Activated CD4-positive, alpha-beta T cell treated with anti-CD3 and anti-CD28 coated beads for 4 hours (primary cell): ENCODE measurements at places on chromosomes 13 and 19.

DNA sequence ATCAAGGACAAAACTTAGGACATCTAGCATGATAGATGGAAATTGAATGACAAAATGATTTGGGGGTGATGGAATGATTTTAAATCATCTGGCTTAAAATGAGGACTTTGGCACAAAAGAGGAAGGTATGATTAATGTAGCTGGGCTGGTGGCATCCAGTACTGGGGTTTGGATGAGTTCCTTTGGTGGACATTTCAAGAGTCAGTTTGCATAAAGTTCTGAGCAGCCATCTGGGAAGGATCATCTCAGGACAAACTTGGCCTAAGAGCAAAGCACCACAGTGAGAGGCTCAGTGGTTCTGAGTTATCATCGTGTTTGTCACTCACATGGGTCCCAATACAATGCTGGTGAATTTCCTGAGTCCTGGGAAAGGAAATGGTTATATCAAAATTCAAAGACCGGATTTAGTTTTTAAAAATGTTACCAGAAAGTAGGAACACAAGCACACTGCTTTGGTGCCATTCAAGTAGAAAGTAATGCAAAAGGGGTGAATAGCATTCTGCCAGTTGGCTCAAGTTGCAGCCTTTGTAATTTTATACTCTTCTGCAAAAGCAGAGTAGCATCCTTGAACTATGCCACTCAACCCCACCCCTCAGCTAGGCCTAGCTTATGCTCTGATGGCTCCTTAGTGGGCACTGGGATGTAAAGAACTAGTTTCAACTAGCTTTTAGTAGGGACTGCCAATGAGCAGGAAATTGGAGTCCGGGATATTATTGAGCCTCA, 219.0 kb downstream of the COG6 start:
- DNase-seq: no peak

GRCh38 chr19:50952910-50953309, at the start of gene KLK5:
Gene KLK5, minus strand, starts transcription at chr19:50953038. Its CDS starts 381 bp downstream, at chr19:50952657.
- DNase-seq: no peak

DNA sequence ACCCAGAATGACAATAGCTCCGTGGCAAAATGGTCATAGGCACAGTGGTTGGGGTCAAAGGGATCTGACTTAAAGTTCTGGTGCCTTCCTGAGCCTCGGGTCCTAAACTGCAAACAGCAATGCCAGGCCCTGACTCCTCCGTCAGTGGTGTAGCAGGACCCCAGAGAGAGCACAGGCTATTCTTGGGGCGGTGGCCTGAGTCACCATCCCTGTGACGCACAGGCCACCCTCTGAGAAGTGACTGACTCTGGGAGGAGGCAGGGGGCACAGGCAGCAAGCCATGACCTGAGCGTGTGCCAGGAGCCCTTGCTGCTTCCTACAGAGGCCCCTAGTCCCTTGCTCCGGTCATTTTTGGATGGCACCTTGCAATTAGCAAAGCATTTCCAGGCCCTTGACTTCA, 18.7 kb downstream of the PLVAP start:
- no peak for DNase-seq

GRCh38 chr13:96982672-96983071, 11.6 kb downstream of the OXGR1 start:
- DNase-seq: no peak

- DNase-seq: no peak
These were observed 16.9 kb downstream of the MED26 start for GRCh38 chr19:16611121-16611520.

GRCh38 chr19:53892981-53893325, 11.0 kb downstream of the PRKCG start:
- DNase-seq: no peak

GRCh38 chr13:49295244-49295643, 47.5 kb downstream of the CDADC1 start:
- DNase-seq: no peak
